ENCODE measurements at places on chromosomes 7 and 10.

DNA sequence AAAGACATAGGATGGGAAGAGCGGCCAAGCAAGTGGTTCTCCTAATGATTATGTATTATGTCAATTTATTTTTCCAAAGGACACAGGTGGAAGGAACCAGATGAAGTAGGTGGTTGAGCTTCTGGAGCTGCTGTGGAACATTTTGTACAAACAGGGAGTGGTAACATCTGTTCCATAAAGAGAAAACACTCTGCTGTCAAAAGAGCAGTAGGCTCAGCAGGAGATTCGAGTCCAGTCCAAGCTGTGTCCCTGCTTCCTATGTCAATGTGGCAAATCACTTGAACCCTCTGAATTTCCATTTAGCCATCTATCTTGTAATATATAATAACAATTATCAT is 448.0 kb upstream of the ANKRD30A start:
- no peak for DNase-seq

DNA sequence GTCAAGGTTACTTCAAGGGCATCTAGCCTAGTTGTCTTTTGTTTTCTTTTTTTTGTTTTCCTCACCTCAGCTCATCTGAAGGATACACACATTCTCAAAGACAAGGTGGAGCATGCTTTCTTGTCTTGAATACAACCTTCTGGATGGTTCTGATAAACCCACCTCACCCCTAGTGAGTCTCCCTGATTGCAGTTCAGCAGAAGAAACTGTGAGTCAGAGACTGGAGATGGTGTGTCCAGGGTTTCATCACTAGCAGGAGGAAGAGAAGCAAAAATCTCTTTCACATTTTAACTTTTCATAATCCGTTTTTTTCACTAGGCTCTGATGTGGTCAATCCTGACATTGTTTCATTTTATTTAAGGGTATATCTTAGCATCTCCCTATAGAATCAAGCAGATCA is 143.0 kb upstream of the NRBF2 start:
- DNase-seq = no peak

DNA sequence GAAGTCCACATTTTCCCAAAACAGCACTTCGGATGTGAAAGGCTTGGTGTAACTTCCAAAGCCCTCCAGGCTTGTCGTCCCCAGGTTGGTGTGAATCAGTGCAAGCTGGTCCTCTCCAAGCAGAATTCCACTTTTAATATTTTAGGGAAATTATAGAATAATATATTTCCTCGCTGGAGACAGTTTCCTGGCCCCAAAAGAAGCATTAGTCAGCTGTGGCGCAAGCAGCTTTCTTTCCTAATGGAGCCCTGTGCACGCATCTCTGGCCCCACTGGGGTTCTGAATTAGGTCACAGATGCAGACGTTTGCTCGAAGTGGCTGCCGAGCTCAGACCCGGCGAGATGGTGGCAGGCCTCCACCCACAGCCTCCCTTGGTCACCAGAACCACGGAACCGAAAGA is 33.3 kb upstream of the MNX1 start:
- DNase-seq = no peak

DNA sequence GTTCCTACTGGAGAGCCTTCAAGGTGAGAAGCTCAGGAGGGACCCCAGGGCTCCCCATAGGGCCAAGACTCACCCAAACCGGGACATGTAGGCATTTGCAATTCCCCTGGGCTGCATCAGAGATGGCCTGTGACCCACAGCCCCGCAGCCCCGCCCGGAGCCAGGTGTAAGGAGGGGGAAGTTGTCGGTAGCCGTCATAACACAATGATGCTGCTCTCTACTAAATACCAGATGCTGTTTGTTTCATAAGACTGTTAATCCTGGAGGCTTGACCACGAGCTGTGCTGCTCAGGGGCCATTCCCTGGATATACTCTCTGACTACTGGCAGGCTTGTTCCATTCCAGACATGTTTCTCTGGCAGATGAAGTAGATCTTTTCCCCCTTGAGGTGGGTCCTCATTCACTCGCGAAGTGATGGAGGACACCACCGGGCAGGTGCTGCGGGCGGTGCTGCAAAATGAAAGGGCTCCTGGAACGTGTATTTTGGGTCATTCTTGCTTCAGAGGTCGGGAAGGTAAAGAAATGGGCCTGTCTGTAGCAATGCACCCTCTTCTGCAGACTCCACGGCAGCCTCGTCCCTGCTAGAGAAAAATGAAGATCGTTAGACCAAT is 61.1 kb downstream of the MKI67 start:
- DNase-seq = no peak

GRCh38 chr7:43232366-43232765 is 119.9 kb downstream of the HECW1 start:
- DNase-seq = no peak

- no peak for DNase-seq
These were observed 118.7 kb downstream of the C10orf105 start for GRCh38 chr10:71600849-71601248.

DNA sequence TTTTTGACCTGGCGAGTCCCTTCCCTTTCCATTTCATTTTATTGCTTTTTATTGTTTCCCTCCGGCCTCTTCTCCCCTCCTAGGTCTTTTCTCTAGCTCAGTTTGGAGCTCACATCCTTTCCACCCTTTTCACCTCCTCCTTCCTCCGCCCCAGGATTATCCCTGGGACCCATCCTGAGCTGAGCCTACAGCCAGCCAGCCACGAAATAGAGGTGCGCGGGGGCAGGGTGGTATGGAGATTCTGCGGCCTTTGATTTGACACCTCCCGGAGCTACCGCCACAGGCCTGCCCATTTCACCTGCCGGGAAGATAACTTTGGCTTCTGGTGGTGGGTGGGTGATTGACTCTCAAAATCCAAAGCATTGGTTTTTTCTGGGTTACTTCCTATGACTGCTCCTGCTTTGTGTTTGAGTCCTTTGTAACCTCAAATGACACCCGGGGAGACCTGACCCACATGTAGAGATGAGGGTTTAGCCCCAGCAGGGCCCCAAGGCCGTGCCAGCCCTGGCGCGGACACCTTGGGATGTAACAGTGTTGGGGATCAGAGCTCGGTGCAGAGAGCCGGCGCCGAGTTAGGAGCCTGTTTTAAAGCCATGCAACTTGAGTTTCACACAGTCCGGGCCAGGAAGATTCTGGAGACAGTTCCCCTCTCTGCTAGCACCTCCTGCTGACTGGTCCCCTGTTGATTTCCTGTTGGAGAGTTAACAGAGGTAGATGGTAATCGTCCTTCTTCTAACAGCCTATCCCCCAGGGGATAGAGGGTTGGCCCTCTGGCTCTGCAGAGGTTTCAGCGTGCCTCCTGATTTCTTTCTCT is 1.5 kb downstream of the DUSP5 start:
- DNase-seq = no peak
